ENCODE measurements at places on chromosomes 1 and 21. TPM values are rescaled to one million over a fixed set of nuclear protein-coding genes. Genes with fewer than 3 reads are reported as not detected.

DNA sequence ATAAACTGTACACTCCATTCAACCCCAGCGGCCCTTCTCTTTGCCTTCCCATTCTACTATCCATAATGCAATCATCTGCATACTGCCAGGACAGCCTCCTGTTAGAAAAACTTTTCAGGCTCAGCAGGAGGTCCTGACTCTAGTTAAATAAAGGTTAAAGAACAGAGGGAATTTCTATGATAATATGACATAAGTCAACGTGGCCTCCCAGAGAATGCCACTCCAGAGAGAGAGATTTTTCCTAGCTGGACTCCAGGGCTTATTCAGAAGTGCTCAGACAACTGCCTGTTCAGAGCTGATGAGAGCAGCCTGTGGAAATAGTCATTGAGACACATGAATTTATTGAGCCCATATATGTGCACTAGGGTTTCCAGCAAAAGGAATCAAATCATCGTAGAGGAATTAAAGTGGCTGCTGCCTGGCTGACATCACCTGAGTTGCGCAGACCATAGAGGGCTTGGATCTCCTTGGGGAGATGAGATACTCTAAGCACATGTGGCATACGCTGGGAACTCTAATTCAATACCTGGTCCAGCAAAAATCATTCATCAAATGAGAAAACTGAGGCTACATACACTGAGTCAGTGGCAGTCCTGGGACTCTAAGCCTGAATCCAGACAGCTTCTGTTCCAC is 736.2 kb downstream of the PTPRU start:
- no peak for DNase-seq

- peak; percentile 11 for DNase-seq
These were observed 125.2 kb upstream of the PTBP2 start for GRCh38 chr1:96596226-96596922.

- no peak for DNase-seq
These were observed 39.4 kb upstream of the CAMK1G start for GRCh38 chr1:209544098-209544497.

GRCh38 chr1:93549131-93549530 is 101.2 kb downstream of the FNBP1L start:
- no peak for DNase-seq

GRCh38 chr1:207578796-207579435 is 66.0 kb upstream of the CR1L start:
- no peak for DNase-seq

GRCh38 chr1:235933017-235933765 is 66.5 kb upstream of the LYST start:
- no peak for DNase-seq

DNA sequence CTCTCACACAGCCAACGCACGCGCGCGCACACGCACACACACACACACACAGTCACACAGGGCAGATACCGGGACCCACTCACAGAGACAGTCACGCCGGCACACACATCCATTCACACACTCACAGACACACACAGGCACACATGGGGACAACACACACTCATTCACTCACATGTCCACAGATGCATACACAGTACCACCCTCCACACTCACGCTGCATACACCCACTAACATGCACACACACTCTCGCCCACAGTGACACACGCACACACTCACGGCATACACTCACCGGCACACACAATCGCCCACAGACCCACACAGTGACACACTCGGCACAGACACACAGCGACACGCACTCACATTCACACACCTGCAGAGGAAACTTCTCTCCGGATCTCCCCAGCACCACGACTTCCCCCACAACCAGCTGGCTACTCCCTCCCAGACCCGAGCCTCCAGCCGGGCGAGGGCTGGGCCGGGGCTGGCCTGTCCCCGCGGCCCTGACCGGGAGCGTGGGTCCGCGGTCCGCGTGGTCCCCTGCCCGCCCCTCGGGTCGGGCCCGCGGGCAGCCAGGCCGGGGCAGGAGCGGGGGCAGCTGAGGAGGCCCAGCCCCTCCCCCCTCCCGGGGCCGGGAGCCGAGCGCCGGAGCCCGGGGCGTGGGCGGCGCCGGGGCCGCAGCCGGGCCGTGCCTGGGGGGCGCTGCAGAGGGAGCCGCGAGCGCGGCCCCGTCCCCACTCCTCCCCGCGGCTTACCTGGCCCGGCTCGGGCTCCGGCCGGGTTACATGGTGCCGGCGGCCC is 552 bp downstream of the DLGAP3 start:
- DNase-seq = no peak

DNA sequence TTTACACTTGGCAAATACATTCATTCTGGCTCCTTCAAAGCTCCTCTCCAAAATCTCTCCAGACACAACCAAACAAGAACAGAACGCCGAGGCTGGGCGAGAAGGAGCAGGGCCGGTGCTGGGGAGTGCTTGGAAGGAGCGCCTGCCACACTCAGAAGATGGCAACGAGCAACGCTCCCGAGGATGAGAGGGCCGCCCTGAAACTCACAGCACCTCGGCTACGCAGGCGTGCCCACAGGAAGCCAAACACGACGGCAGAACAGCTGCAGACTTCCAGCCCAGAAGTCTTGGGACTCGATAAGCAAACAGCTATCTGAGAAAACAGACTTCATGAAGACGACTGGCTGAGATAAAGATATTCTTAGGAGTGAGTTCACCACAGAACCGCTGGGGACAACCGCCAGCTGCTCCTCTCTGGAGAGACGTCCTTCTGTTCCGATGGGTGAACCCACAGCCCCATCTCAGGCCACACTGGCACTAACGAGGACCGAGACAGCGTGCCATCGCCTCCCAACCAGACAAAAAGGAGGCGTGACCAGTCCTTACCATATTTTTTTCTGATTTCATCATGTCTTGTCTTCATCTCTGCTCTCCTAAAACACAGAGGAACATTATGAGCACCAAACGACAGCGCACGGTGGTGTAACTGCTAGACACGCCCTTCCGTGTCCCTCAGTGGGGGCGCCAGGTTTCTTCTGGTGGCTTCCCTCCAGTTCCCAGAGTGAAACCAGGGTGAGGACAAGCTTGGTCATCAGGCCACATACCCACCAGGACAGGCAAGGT is 18.6 kb downstream of the PTTG1IP start:
- DNase-seq = no peak

DNA sequence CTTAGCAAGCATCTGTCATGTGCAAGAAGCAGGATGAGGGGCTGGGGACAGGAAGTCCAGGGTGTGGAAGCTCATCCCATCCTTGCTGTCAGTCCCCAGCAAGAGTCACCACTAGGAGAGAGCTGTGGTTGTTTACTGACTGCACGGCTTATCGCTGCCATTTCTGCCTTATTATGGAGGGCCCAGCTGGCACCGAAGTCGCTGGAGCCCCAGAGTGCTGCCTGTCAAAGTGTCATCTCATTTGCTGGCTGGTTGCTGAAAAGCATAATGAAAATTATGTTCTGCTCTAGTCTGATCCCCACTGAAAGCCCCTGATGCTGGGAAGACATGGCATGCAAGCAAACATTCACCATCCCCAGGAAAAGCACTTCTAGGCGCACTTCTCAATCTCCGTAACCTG is 642.7 kb downstream of the NPHP4 start:
- DNase-seq = no peak

- no peak for DNase-seq
These were observed 283.5 kb upstream of the SGIP1 start for GRCh38 chr1:66250478-66250877.

- no peak for DNase-seq
These were observed 74.5 kb upstream of the SCYL3 start for GRCh38 chr1:169968174-169968573.

GRCh38 chr1:194705123-194705854 is 1518.9 kb upstream of the B3GALT2 start:
- peak; percentile 8 for DNase-seq

DNA sequence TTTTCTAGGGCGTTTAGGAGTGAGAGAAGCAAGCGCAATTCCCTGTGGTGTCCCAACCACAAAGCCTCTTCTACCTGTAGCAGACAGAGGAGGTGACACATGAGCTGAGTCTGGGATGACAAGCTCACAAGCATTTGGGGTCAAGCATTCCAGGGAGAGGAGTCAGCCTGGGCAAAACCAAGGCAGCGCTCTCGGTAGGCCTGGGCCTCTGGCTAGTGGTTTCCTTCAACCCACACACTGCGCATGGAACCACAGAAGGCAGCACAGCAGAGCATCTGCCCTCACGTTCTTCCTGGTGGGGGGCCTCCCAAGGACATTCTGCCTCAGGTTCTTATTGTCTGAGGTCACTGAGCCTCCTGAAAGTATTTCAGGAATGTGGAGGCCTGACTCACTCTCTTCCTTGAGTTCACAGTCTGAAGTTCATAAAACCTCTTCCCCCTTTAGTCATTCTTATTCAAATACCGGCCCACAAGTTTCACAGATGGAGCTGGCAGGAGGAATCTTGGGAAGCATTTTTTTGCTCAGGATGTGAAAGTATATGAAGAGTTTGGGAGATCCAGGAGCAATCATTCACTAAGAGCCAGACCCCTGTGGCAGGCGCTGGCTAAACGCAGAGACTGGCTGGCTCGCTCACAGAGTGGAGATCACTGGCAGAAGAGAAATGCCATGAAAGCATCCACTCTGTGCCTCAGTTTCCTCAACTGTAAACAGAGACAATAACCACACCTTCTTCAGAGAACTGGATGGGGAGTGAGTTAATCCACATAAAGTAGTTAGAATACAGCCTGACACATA is 26.8 kb downstream of the CCN1 start:
- peak; percentile 47 for DNase-seq

GRCh38 chr1:188822248-188822647 is 1655.4 kb downstream of the BRINP3 start:
- peak; percentile 69 for DNase-seq

Gene VANGL2
- total RNA-seq = 0.02 TPM

Gene TOMM20
- 262 TPM for total RNA-seq

Gene ESRRG
- total RNA-seq = 0.05 TPM

Gene AMY1A
- not detected for total RNA-seq

Gene BNIPL
- 1.3 TPM for total RNA-seq

Gene FMOD
- total RNA-seq = 0.45 TPM
